Stimulated activated CD4-positive, alpha-beta T cell treated with anti-CD3 and anti-CD28 coated beads, Interleukin-12 subunit alpha, Interleukin-12 subunit beta, amount 100 ng/mL, for 48 hours (primary cell): ENCODE measurements at places on chromosomes 7 and 10.

- no peak for DNase-seq
These were observed 805 bp upstream of the WDFY4 start for GRCh38 chr10:48683868-48684267.

DNA sequence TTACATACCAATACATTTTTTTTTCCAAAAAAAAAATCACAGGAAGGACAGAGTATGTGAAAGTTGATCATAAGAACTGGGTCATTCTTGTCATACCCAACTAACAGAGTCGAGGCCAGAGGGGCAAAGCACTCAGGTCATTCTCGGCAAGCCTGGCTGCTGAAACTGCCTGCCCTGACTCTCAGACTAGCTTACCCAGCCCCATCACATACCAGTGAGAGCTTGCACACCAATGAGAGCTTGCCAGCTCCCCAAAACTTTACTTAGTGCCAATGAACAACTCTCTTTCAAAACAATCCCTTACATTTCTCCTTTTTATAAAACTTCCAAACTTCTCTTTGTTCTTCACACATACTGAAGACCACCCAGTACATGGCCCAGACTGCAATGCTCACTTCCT, 48.9 kb downstream of the VOPP1 start:
- no peak for DNase-seq

GRCh38 chr10:115047705-115048104, 45.5 kb upstream of the ATRNL1 start:
- no peak for DNase-seq

- DNase-seq, result no peak
These were observed 105.1 kb downstream of the GRID1 start for GRCh38 chr10:86261470-86261869.

DNA sequence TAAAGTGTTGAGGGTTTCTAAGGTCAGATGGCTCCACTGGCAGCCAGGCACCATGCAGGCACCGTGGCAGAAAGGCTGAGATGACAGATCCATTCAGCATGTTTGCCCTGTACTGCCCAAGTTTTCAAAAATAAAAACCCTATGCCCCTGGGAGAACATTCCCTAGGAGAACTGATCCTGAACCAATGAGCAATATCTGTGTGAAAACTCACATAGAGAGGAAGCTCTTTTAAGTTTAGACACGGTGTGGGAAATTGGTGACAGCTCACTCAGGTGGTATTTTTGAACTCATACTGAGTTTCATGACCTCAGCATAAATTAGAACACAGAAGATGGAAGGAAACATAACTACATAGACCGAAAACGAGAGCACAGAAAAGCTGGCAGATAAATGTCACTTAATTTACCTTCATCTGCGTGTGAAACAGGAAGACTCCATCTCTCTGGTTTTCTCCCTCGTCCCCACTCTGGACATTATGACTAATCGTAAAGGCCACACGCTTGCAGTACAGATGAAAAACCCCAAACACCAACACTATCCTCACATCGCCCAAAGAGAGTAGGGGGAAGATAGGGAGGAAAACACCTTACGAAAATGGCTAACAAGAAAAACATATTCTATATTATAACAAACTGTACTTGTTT, 127.8 kb downstream of the ICA1 start:
- peak; percentile 34 for DNase-seq

DNA sequence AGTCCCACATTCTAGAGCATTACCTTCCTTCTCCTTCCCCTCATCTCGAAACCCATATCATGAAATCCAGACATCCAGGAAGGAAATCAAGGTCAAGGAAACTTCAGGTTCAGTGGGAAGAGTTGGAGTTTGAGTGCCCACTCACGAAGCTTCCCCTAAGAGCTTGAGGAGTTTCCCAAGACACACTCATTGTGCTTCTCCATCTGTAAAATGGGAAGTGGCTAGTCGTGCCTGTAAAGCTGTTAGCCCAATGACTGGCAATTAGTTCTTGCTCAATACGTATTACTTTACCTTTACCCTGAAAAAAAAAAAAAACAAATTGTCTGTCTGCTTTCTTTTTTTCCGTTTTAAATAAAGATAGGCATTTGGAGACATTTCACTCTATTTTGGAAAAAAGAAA, 42.3 kb downstream of the GPAM start:
- DNase-seq, result no peak

GRCh38 chr7:145511004-145511403, 605.6 kb upstream of the CNTNAP2 start:
- no peak for DNase-seq

DNA sequence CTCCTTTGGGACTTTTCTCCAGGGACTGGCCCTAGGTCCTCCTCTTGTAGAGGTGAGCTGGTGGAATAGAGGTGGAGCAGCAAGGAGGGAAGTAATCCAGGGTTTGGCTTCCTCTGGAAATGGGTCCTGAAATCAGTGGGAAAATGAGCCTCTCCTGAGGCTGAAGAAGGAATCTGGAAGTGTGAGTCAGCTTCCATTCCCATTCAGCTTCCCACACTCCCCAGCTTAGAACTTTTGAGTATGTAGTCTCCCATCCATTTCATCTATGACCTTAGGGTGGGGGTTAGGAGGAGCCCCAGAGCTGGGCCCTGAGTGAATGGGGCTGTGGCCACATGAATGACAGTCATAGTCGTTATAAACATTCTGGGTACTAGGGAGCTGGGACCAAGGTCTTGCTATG, 17.7 kb downstream of the LDB1 start:
- DNase-seq, result no peak
